Stimulated activated CD8-positive, alpha-beta memory T cell treated with anti-CD3 and anti-CD28 coated beads, Interleukin-2, amount 100 ng/mL, for 1 hour (primary cell): ENCODE measurements at places on chromosomes 5 and 9.

DNA sequence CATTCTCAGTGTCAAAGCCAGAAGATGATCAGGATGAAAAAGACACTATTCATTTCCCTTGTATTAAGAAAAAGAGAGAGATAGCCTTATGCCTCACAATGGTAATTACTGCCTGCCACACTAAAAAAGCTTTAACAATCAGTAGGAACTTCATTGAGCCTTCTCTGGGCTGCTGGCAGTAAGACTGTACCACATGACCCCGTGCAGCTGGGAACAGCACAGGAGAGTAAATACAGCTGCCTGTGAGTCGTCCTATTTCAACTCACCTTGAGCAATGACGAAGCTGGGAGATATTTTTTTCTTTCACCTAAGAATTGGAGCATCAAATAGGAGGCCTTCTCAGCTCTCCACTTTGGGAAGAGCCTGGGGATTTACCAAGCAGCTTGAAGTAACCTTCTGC, 316.3 kb downstream of the GABRB2 start:
- DNase-seq = no peak

DNA sequence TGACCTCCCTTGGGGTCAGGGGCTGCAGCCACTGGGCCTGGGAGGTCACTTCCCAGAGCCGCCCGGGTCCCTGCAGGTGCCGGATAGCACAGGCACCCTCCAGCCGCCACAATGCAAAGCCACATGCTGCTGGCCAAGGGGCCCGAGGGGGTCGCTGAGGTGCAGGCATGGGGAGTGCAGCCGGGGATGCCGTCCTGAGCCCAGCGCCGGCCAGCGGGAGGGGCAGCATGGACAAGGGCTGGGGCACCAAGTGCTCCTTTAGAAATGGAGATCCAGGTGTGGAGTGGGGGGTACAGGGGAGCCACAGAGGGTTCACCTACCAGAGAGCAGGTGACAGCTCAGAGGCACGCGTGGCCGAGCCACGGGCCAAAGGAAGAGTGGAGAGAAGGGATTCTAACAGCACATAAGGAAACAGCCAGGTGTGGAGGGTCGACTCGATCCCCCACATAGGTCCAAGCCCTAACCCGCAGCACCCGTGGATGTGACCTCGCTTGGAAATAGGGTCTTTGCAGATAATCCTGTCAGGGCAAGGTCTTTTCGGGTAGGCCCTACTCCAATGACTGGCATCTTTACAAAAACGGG, 24.7 kb downstream of the ZDHHC11B start:
- no peak for DNase-seq

- no peak for DNase-seq
Measured at GRCh38 chr9:12797037-12797436, 22.2 kb downstream of the LURAP1L start.

- DNase-seq = no peak
Measured at GRCh38 chr5:29942089-29942488, 1251.4 kb upstream of the CDH6 start.

- DNase-seq = no peak
Measured at GRCh38 chr9:113311961-113312360, 8.8 kb upstream of the RNF183 start.

GRCh38 chr9:120643061-120643460, 63.1 kb upstream of the CDK5RAP2 start:
- no peak for DNase-seq

DNA sequence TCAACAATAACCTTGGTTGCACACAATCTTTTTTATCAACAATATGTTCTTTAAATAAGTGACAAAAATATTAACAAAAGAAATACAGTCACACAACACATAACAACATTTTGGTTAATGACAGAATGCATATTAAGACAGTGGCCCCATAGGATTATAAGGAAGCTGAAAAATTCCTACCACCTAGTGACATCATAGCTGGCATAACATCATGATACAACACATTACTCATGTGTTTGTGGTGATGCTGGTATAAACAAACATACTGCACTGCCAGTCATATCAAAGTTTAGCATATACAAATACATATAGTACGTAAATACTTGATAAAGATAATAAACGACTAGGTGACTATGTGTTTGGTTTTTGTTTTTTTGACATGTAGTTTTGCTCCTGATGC, 344.8 kb upstream of the POU5F2 start:
- no peak for DNase-seq

DNA sequence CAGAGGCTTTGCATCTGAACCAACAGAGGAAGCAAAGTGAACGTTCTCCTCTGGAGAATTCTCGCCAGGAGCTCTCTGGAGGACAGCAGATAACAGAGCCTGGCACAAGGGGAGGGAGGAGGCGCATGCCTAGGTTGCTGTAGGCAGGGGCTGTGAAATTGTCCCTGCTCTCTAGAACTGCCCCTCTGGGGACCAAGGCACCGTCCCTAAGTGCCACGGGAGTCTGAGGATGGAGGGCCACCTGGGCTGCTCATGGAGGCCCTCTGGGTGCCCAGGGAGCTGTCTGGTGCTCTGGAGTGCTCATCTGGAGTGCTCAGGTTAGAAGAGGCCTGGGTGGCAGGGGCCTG, 77.6 kb downstream of the CACNA1B start:
- no peak for DNase-seq

DNA sequence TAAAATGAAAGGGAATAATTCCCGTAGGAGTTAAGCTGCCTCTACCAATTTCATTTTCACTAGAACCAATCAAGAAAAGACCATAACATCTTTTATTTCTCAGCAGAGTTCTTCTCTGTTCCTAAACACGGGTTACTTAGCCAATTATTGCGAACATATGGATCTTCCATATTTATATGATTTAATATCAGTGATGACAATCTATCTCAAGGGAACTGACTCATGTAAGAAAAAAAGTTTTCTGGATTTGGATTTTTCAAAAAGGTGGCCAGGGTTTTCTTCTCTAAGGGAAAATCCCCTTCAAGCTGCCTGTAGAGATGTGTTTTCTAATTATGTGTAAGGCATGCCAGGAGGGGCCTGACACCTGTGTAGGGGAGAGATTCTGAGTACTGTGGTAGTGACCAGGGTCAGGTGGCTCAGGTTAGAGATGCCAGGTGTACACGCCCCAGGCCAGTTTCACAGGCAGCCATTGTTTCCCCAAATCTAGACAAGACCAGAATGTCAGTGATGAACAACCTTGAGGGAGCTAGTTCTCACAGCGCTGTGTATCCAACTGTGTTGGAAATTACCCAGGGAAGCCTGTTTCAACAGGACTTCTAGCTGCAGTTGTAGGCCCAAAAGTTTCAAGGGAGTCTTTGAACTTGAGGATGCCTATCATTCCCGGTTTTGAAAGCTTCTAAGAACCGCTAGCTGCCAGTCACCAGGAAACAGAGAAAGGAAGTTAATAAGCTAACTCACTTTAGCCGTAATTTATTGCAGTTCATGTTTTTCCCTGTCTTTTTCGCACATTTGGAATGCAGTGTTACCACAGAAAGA, 572.5 kb upstream of the RGMB start:
- no peak for DNase-seq

GRCh38 chr5:58076483-58077257, 383.2 kb downstream of the PLK2 start:
- no peak for DNase-seq

DNA sequence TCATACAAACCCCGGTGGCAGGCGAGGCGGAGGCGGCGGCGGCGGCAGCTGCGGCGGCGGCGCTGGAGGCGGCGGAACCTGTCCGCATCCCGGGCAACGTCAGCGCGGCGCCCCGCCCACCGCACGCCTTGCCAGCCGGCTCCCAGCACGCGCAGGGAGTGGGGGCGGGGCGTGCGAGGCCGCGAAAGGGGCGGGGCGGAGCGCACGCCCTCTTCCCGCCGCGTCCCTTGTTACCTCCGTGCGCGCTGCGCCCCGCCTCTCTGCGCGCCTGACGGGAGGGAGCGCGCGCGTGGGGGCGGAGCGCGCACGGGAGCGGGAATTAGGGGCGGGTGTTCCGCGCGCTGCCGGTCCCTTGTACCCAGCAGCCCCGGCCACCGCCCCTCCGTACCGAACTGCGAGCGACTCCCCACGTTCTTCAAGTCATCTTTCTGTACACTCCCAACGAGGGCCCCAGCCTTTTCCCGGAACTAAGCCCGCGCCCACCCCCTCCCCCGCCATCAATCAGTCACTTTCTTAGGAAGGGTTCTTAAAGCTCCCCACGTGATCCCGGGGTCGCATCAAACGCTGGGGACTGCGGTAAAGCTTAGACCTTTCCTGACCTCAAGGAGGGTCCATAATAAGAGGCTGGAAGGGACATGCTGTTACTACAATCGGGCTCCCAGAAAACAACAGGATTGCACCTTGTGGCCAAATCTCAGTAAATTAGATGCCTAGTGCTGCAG, at the start of gene AGTPBP1:
Gene AGTPBP1 (minus strand): TSS at position 80 of the 722 bp plus-strand sequence. CDS start 29,421 bp downstream, outside the sequence.
- DNase-seq = peak; percentile 97

GRCh38 chr9:68794898-68795297, 89.9 kb downstream of the PIP5K1B start:
- no peak for DNase-seq

DNA sequence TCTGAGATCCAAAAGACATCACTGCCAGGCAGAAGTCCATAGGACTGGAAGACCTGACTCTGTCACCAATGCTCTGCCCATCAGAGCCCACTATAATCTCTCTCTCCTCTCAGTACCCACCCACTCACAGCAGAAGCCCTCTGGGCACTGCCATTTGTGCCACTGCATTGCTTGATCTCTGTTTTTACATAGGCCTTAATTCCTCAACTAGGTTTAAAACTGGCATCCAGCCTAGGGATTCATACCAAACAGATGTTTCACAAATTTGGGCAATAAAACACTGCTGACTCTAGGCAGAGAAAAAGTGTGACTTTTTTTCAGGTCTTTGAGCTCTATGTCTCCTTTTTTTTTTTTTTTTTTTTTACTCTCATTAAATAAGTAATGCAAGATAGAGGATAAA, 91.1 kb upstream of the RANBP3L start:
- DNase-seq = no peak

- no peak for DNase-seq
Measured at GRCh38 chr5:114665551-114665950, 303.7 kb downstream of the KCNN2 start.

DNA sequence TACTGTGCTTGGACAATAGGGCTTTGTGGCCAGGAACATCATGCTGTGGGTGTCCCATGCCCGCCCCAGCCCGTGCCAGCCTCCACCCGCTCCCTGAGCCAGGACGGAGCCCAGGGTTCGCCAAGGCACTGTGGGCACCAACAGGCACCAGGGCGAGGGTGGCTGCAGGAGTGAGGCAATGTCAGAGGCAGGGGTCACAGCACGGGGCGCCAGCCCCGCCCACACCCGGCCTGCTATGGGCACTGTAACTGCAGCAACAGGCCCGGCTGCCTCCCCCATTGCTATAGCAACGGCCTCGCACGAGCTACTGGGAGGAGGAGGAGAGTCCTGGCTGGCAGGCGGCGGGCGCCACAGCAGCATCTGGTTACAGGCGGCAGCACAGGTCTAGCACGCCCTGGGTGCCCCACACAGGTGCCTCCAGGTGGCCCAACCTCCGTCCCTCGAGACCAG, 2.5 kb downstream of the ABCA2 start:
- no peak for DNase-seq

- no peak for DNase-seq
Measured at GRCh38 chr5:96893342-96893741, 17.0 kb downstream of the ERAP2 start.

DNA sequence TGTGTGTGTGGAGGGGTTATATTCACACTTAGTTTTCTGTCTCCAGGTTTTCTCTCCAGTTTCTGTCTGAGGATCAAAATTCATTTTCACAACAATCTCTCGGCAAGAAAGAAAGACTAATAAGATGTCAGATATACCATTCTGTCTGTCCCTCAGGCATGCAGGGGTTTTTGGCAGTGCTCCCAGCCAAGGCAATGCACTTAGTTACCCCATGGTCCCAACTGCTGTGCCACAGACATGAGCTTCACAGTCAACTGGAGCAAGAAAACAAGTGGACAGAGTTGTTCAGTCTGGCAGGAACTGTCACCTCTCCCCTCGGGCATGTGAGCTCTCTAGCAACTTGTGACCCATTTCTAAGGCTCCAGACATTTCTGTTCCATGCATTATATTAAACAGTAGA, 101.7 kb upstream of the LHFPL2 start:
- no peak for DNase-seq

DNA sequence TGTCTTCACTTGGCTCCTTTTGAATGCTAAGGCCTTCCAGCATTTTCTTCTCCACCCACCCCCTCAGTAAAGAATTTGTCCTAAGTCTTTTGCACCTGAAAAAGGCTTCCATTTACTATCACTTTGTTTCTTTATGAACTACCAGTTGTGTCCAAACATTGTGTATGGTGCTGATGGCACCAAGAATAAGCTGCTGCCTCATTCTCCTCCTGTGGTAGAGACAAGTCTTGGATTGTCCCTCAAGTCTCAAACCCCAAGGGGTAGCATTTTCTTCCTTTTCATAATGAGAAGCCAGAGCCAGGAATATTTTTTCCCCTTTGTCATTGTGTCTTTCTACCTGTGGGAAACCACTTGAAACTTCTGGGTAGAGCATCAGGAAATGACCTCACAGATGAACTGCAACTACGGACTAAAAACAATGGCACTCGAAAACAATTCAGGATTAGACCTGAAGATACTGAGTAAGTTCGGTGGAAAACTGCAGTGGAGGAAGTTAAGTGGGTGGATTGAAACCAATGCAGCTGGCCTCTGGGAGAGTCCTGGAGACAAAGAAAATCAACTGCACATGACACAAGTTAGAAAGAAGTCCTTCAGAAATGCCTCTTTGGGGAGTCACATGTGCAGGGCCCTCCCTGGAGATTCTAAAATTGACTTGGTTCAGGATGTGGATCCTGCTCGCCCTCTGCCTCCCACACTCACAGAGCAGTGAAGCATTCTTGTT, 80.5 kb downstream of the SH3RF2 start:
- no peak for DNase-seq

GRCh38 chr5:76305775-76306174, 97.3 kb upstream of the IQGAP2 start:
- no peak for DNase-seq

DNA sequence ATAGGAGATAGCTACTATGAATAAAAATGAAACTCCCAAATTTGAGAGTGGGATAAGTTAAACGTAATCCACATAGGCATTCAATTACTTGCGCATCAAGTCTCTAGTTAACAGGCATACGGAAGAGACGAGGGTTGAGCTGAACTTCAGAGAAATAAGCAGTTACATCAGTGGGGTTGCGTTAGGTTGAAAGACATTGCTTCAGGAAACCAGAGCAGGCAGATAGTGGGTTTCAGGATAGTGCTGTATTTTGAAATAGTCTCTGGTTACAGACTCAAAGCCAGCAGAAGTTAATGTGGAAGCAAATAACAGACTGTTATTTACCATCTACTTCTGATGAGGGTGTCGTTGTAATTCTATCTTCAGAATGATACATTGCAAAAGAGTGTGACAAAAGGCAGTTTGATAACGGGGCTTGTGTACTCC, 533.4 kb downstream of the PDE4D start:
- no peak for DNase-seq

DNA sequence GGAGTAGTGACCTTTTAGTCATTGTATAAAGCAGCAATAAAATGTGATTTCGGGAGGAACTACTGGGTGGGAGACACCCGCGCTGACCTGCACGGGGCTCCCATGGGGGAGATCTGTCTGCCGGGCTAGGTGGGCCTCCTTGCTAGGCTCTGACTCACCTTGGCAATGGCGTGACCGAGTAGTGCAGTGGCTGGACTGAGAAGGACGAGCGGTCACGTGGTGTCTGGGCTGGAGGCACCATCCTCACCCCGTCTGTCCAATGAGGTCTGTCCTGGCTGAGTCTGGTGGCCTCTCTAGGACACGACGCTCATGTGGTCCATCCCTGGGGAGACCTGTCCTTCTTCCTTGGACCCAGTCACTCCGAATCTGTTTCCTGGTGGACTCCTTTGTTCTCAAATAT, 151.7 kb downstream of the RXRA start:
- DNase-seq = no peak
